GM10248 (cell line): ENCODE measurements at places on chromosomes 1 and 21.

DNA sequence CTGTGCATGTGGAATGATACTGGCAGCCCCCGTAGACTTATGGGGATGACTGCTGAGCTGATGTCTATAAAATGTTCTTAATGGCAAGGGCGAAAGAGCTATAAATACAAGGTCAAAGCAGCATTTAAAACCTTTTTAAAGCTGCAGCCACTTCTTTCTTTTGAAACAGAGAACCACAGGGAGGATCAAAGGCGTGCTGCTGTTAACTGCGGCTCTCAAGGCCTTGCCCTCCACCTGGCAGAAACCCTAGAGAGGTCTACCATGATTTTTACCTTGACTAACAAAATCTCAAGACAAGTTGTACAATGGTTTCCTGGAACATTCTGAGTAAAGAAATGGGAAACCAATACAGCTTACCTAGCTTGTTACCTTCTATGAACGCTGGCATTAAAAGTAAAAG is 89.7 kb downstream of the SLC45A1 start:
- no peak for DNase-seq

DNA sequence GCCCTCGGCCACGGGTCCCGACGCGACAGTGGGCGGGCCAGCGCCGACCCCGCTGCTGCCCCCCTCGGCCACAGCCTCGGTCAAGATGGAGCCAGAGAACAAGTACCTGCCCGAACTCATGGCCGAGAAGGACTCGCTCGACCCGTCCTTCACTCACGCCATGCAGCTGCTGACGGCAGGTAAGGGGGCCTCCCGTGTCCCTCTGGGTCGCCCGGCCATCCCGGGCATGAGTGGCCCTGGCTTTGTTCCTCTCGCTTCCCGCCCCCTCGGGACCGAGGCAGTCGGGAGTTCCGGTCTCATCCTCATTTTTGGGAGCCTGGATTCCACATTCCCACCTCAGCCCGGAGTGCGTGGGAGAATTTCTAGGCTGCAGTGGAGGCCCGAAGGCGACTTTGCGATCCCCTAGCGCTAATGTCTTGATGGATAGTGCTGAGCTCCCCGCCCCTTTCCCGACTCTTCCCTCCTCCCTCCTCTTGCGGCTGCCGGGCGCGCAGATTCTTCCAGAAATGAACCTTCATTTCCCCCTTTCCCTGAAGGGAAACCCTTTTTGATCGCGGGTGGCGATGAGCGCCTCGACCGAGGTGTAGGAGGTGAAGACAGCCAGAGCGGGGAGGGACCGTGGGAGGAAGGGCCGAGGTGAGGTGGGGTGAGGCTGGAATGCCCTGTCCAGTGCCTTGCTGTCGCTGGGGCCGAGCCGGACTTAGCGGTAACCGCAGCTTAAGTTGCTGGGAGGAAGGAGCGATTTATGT is 705 bp downstream of the KHDRBS1 start:
- peak; percentile 51 for DNase-seq

GRCh38 chr1:110235834-110236682 is 25.9 kb downstream of the KCNC4 start:
- no peak for DNase-seq

DNA sequence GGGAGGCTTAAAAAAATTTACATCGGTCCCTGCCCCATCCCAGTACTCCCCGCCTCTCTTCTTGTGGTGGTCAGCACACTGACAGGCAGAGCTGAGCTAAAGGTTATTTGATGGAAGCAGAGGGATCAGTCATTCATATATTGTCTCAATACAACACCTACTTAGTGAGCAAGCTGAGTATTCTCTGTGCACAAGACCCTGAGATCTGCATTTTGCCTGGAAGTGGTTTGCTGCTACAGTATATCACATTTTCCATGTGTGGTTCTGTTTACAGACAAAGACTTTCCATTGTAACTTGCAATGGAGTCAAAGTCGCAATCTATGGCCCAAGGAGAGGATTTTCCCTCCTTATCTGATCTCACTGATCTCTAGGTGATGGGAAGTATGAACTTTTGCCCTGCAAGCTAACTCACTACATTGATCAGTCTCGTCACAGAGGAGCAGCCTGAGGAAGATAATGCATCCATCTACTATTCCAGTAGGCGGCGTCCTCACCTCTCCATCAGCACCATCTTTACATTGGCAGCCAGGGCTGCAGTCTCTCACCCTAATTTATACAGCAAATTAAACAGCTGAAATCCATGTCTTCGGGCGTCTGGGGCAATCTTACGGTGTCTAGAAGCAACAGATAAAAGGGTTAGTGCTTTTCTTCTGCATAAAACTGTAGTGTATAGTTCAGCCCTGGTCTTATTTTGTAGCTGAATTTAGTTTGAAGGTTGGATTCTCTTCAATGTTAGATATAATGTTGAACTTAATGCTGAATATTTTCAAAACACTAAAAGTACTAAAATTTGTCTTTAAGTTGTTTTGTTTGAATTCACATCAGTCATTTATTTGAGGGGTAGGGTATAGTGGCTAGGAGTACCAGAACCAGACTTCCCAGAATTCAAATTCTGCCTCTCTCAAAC is 3.2 kb upstream of the TRAF5 start:
- DNase-seq, result peak; percentile 67

- DNase-seq, result no peak
Observed at GRCh38 chr1:115978292-115978941, 2.1 kb downstream of the SLC22A15 start.

- no peak for DNase-seq
Observed at GRCh38 chr1:206902702-206903101, 5.5 kb downstream of the IL24 start.

DNA sequence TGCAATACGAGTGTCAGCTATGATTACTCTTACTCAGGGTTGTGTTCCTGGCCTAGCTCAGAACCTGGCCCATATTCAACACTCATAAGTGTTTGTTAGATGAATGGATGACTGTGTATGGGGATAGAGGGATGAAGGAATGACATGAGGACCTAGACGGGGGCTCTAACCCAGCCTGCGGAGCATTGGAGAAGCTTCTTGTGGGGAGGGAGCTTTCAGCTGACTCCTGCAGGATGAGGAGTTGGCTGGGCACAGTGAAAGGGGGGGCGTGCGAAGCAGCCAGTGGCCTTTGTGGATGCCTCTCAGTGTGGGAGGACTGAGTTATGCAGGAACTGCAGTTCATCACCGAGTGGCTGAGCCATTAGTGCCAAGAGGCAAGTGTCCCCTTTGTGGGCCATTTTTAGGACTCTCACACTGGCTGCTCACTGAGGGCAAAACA is 1.2 kb upstream of the EXTL1 start:
- DNase-seq, result no peak

DNA sequence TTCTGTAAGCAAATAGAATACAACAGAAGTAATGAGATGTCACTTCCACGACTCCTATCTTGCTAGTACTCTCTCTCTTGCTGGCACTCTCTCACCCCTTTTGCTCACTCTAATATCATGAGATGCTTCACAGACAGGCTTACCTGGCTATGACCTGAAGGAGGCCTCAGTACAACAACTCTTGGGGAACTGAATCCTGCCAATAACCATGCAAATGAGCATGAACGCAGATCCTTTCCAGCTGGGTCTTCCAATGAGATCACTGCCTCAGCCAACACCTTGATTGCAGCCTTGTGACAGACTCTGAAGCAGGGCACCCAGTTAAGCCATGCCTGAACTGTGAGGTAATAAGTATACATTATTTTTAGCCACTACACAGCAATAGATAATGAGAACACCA is 53.1 kb upstream of the ADAR start:
- no peak for DNase-seq
